Trophoblast cell (in vitro differentiated cells and primary cell): ENCODE measurements at places on chromosomes 2 and 18.

GRCh38 chr2:42848726-42849290 lies 56.4 kb upstream of the HAAO start:
- DNase-seq, result peak; percentile 46

GRCh38 chr2:37154785-37155184 lies 2.0 kb downstream of the EIF2AK2 start:
- DNase-seq, result no peak

DNA sequence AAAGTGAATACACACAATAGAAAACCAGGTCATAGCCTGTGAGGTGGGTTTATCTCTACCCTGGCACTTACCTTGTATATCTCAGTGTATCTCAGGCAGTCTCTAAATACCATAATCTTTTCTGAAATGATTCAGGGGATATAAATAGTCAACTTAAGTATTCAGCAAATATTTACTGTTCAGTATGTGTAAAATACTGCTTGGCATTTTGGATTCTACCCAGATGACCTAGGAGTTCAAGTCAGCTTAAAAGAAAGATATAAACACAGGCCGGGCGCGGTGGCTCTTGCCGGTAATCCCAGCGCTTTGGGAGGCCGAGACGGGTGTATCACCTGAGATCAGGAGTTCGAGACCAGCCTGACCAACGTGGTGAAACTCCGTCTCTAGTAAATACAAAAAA lies 23.8 kb downstream of the GRHL1 start:
- DNase-seq, result no peak

GRCh38 chr2:209389171-209389618 lies 34.7 kb upstream of the MAP2 start:
- no peak for DNase-seq

GRCh38 chr2:12050396-12050795 lies 304.0 kb downstream of the LPIN1 start:
- DNase-seq, result no peak

- peak; percentile 11 for DNase-seq
These were observed 5.1 kb upstream of the MAL start for GRCh38 chr2:95020275-95021022.

DNA sequence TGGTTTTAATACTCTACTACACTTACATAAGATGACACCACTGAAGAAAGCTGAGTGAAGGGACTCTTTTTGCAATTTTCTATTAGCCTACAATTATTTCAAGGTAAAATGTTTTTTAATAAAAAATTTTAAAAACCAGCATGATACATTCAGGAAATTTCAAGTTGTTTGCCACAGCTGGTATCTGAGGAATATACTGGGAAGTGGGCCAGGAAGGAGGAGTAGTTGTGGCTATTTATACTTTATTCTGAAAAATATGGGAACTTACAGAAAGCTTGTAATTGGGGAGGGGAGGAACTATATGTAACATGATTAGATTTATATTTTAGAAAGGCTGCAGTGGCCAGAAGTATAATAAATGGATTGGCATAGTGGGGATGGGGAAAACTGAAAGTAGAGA lies 40.8 kb downstream of the WDR35 start:
- no peak for DNase-seq

DNA sequence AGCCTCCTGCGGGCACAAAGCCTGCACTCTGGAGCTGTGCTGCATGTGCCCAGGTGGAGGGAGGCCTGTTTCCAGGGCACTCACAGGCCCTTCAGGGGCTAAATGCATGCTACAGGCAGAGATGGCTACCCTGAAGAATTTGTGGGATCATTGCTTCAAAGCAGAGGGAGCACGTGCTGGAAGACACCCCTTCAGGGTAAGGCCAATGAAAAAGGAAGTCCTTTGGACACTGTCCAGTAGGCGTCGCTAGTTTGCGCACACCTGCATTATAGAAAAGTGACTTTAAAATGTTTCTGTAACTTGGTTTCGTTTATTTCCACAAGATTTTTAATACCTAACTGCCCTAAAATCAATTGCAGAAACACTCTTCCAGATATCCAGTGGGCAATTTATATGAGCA lies 325.3 kb downstream of the ZNF516 start:
- DNase-seq, result no peak

DNA sequence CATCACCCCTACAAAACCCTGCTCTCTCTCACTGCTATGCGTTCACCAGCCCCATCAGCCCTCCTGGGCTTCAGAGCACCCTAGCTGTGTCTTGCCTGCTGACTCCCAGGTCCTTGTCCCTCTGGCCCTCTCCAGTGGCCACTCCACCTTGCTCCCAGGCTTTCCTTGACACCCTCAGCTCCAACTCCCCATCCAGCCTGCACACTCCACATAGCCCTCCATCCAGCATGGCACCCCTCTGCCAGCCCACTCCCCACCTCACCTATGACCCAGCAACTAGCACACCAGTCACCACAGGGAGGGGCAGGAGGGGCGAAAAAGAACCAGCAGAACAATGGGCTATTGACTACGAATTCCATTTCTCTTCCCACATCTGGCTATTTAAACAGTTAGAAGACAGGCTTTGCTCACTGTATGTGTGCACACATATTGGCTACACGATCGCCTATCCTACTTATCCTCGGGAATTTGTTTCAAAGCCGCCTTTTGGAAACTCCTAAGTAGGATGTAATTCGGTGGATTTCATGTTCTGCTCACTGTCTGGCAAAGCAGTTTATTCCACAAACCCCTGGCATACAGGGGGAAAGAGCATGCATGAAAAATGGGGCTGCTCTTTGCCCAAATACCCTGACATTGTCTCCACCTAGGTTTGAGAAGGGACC lies 195.3 kb downstream of the SMAD2 start:
- DNase-seq, result no peak

DNA sequence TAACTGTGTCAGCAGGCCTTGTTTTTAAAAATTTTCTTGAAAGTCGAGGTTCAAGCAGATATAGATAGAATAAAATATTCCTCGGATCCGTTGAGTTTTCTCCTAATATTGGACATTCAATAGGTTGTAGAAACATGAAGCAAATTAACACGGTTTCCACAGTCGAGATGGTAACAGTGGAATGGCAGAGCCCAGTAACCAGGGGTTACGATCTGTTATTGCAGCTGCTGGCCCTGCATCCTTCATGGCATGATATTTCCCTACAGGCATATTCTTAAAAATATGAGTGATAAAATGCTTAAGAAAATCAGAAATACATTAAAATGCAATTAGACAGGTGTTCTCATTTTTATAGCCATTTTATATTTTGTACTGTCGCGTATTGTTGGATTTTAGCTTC lies 117.6 kb downstream of the SNTG2 start:
- peak; percentile 60 for DNase-seq

- DNase-seq, result peak; percentile 82
These were observed at the start of gene ZNF892 for GRCh38 chr2:95207111-95207961. TSS of gene ZNF892 (plus strand) at chr2:95207521. CDS start at chr2:95207816, 295 bp downstream.

DNA sequence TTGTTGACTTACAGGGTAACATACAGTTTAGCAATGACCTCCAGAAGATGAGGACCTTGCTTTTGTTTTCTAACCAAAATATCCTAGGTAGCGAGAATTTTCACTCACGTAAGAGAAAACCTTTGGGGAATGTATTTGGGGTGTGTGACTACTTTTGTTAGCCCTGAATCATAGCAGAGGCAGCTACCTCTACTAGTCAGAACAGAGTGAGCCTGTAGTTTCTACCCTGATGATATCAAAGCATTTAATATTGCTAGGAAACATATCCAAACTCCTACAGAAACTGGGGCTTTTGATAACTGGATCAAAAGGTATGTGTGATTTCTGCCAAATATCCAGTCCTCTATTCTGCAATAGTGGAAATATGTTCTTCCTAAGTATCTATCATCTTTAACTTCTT lies 462.6 kb upstream of the ZEB2 start:
- no peak for DNase-seq

GRCh38 chr2:70089983-70090525 lies 2.8 kb downstream of the PCBP1 start:
- no peak for DNase-seq

GRCh38 chr2:122651236-122651635 lies 895.8 kb downstream of the TSN start:
- DNase-seq, result no peak

GRCh38 chr2:218005486-218005885 lies 2.7 kb upstream of the TNS1 start:
- DNase-seq, result no peak
